ENCODE measurements at places on chromosomes 4 and X.

DNA sequence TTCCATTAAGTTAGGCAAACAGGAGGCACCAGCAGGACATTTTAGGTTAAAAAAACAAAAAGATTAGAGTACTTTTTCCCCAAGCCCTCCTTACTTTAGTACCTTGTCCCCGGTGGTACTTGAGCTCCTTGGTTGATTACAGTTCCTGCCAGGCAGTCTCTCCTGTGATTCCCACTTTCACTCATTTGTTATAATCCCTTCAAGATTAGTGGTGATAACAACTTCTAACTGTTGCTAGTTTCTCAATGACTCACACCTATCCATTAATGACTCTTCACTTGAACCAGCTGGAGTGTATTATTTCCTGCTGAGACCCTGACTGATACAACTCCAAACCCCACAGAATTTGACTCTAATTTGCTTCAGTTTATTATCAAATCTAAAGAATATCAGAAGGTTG is 765.0 kb upstream of the DIAPH2 start:
- DNase-seq: no peak

DNA sequence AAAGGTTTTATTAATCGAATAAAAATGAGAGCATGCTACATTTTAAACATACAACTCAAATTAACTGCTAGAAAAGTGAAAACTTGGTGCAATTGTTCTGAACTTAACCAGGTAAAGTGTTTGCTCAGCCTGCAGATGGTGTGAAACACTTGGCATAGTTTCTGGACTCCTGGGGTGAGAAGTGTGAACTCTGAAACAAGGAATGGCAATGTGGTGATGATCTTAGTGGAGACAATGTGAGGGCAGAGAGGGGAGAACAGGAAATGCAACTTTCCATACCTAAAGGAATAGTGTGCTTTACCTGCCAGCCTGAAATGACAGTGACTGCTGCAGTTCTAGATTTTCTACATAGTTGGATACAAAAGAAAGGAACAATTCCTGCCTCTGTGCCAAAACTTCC is 57.4 kb downstream of the CCSER1 start:
- DNase-seq: no peak

DNA sequence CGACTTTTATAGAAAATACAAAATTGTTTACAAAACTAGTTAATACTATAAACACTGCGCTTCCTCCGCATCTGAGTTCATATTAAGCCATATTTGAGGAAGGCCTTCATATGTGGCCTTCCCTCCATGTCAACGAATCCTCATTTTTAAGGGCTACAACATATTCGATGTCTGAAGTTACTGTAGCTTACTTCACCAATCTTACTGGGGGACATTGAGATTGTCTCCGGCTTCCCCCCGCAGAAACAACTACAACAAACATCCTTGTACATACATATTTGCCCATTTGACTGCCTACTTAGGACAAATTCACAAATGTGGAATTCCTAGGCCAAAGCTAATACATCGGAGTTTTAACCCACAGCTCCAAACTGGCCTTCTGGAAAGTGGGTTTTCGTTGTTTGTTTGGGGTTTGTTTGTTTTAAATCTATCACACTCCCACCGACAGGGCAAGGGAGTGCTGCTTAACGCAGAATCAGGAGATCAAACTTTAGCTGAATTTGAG is 581 bp upstream of the FAM114A1 start:
- no peak for DNase-seq

DNA sequence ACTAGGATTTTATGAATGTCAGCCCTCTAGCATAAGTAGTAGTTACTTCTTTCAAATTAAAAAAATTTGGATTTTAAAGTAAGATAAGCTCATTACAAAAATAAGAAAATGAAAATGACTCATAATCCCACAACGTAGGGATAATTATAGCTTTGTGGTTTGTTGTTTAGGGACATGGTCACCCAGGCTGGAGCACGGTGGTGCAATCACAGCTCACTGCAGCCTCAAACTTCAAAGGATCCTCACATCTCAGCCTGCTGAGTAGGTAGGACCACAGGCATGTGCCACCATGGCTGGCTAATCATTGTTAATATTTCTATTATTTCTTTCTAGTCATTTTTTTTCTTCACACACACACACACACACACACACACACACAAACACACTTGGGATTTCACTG is 57.6 kb downstream of the PLAC1 start:
- no peak for DNase-seq

- DNase-seq: no peak
Measured at GRCh38 chrX:21757960-21758359, at the start of gene SMPX. Gene SMPX, minus strand, starts transcription at chrX:21758116. Its CDS starts 3,826 bp downstream, at chrX:21754290.

DNA sequence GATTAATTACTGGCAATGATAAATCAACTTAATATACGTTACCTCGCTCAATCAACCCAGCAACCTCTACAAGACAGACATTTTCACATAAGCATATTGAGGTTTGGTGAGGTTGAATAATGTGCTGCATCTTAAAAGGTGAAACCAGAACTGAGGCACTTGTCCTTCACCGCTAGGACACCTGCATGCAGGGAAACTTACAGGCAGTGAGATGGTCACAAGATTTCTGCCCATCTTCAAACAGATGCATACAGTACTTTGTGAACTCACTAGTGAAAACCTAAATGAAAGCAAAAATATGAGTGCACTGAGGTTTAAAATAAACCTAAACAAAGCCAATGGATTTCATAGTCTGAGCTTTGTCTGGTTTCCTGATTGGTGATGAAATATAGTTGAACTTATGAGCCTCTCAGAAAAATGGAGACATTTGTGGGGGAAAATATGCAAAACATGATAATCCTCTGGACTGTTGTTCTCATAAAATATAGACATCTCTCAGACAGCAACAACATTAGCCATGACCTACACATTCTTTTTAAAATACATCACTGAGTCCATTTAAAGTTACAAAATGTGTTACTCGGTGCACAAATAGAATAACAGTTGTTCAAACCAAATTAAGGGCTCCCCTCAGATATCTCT is 20.9 kb upstream of the PRSS12 start:
- no peak for DNase-seq

DNA sequence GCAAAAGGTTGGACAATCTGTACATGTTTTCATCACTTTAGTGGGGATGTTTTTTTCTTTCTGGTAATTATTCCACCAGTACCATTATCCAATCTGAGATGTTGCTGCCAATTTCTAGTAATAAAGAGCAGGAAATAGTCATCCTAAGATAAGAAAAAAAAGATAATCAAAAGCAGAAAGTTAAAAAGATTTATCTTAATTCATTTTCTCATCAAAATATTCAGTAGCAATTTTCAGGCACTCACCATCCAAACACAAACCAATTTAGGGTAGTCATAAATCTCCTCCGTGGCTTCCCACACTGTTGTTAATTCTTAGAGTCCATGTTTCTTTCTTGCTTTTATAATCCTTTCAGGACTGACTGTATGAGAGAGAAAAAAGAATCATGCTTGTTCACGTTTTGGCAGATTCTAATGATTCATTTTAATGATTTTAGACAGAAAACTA is 263.7 kb upstream of the UGT8 start:
- DNase-seq: no peak

GRCh38 chrX:1466971-1467561 is 14.4 kb upstream of the ASMTL start:
- no peak for DNase-seq

DNA sequence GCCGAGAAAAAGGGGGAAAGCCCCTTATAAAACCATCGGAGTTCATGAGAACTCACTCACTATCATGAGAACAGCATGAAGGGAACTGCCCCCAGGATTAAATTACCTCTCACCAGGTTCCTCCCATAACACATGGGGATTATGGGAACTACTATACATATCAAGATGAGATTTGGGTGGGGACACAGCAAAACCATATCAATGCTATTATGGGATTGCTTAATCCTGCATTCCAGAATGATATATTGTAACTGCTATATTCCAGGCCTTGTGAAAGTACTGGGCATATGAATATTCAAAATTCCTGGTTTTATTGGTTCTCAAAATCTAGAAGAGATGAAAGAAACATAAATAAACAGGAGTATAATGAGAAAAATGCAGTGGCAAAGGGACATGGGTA is 29.3 kb downstream of the NPY1R start:
- no peak for DNase-seq

DNA sequence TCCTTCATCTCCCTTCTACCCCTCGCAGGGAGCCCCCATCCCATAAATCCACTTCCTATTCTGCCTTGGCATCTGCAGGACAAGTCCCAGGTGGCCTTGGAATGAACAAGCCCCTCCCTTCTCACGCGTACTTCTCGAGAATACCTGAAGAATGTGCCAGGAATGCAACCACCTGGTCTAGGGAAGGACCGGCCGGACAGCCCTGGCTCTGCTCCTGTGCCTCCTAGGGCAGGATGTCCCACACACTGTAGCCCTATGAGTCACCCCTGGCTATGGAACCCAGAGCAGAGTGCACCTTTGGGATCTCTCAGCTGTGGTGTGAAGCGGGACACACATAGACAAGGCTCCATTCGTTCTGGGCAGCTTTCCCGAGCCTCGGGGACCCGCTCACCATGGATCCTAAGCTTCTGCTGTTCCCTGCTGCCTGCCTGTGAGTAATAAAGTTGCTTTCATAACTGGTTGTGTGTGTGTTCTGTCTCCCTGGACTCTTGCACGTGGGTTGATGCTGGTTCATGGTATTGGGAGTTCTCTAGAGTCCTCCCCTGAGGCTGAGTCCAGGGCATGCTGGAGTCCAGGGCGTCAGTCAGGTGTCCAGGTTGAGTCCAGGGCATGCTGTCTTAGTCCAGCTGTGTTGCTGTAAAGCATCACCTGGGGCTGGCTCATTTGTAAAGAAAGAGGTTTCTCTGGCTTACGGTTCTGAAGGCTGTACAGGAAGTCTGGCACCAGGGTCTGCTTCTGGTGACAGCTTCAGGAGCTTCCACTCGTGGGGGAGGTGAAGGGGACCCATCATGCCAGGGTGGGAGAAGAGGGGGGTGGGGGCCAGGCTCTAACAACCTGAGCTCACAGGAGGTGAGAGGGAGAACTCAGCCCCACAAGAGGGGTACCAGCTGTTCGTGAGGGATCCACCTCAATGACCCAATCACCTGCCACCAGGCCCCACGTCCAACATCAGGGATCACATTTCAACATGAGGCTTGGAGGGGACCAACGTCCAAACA is 7.4 kb upstream of the PDE6B start:
- no peak for DNase-seq

Measured in D341Med (cell line).